ENCODE measurements at places on chromosomes 6 and 20.

DNA sequence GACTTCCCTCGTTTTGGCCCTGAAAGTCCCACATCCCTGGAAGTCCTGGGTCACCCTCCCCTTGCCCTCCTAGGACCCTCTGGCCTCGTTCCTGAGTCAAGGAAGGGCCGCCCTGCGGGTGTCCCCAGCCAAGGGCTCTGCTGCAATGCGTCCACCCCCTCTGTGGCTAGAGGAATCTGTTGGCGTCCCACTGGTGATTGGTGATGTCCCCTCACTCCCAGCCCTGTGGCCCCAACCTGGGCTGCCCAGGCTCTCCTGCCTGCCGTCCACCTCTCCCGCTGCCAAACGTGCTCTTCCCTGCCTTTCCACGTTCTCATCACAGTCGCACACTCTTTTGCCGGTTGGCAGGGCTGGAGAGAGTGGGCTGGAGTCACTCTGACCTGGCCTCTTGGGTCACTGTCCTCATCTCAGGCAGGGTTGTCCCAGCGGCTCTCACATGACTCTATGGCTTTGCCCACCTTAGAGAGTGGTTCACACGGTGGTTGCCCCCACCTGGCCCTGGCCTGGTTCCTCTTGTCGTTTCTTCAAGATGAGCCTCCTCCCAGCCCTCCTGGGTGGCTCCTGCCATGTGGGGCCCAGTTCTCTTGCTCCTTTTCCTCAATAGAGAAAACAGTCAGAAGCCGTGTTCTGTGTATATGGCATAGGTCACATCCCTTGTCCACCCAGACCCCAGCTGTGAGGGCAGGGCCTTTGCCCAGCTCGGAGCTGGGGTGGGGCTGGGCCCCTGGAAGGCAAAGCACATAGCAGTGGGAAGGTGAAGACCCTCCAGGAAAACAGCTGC, 100.9 kb downstream of the TMEM242 start:
- DNase-seq, result no peak

DNA sequence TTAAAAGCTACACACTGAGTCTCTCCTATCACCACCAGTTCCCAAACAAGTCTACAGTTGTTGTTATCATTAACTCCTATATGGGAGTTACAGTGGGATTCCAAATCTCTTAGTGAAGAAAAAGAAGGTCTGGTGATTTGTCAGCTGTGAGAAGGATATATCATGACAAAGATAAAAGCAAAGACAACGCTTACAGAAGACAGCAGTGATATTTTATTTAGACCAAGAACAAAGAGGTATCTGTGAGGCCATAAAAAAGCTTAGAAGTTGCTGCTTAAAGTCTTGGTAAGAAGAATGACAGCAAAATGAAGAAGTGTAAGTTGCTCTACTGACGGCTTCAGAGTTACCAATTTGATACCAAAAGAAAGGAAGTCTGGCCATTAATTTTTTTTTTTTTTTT, 47.2 kb downstream of the CHD6 start:
- no peak for DNase-seq

GRCh38 chr6:170358496-170358895, 51.9 kb downstream of the FAM120B start:
- DNase-seq, result no peak

GRCh38 chr20:10807013-10807412, 133.2 kb upstream of the JAG1 start:
- DNase-seq, result no peak

DNA sequence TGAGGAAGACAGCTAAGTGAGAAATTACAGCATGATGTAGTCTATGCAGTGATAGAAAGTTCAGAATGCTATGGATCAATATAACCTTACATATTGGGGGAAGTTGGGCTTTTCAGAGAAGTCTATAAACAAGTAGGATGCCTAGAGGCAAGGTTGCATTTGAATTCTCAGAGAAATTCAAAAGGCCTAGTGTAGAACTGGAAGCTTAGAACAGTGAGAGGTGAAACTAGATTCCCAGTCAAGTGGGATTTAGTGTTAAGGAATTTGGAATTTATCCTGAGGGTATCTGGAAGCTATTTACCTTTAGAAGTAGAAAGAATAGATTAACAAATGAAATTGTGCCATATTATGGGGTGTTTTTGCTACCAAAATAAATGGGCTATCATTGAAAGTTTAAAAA, 4.3 kb downstream of the CENPW start:
- no peak for DNase-seq

Data from stimulated activated naive CD4-positive, alpha-beta T cell (primary cell).